ENCODE measurements at places on chromosomes 2 and 18.
A peak's percentile ranks its signal among the peaks of the same experiment; 100 is the strongest.

GRCh38 chr2:217127744-217128143 lies 267.9 kb upstream of the TNP1 start:
- DNase-seq, result no peak

GRCh38 chr2:172953970-172954852 lies 121.4 kb upstream of the MAP3K20 start:
- no peak for DNase-seq

- DNase-seq, result peak; percentile 13
These were observed 1118.7 kb downstream of the SUCLG1 start for GRCh38 chr2:83340424-83340823.

DNA sequence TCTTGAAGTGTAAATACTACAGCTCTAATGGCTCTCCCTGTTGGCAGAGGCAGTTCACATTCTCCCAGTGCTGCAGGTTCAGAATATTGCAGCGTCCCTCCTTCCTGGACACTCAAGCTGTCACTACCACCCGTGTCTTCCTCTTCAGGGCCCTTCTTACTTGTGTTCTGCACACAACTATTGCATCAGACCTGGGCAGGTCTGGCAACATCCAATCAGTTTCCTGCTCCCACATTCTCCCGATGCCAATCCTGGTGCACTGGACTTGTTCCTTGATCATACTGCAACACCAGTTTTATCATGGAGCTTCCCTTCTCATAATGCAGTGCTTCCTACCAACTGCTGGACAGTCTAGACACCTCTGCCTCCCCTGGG lies 161.5 kb downstream of the CAPN13 start:
- no peak for DNase-seq

GRCh38 chr2:237898057-237898414 lies 38.6 kb downstream of the RAMP1 start:
- DNase-seq, result peak; percentile 47

DNA sequence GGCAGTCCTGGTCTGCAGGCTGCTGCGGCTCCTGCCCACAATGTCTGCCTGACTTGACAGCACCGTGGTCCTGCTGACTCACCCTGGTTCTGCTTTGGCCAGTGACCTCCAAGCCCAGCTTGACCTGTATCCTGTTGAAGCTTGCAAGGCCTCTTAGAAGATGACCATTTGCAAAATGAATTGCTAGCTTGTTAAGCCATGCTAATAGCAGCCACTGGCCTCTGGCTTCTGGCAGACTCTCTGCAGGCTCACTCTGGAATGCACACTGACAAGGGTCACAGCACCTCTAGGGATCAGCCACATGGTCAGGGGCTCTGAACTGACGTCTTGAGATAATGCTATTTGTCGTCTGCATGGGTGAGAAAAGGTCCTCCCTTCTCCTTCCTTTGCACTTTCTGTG lies 25.9 kb downstream of the CNGA3 start:
- no peak for DNase-seq

DNA sequence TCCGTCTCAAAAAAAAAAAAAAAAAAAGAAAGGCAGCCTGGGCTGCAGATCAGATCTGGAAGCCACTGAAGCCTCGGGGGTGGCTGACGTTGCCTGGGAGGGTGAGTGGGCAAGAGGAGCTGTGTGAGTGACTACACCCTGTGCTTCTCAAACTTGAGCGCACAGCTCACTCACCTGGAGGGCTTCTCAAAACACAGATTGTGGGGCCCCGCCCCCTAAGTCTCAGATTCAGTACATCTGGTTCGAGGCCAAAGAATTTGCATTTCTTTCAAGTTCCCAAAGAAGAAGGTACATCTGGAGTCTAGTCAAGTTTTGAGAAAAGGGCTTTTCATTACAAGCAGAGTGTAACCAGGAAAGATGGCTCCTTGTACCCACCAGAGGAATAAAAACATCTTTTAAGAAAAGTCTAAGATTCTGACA lies 97.7 kb upstream of the CAB39 start:
- DNase-seq, result no peak

- no peak for DNase-seq
These were observed 135.3 kb downstream of the CTIF start for GRCh38 chr18:48673853-48674721.

DNA sequence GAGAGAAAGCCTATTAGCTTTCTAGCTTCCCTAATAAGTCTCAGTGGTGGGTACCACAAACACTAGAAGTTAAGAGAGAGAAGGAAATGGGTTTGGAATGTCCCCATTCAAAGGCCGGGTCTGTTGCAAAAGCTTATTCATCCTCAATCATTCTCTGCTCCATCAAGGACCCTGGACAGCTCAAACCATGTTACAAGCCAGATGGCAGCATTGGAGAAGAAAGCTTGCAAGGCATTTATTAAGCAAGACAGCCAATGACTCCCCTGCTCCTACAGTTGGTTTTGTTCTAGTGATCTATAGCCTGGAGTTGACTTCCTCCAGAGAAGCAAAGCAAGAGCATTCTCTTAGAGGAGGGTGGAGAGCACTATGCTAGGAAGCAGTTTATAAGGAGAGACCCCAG lies 86.9 kb upstream of the LMAN1 start:
- DNase-seq, result no peak

DNA sequence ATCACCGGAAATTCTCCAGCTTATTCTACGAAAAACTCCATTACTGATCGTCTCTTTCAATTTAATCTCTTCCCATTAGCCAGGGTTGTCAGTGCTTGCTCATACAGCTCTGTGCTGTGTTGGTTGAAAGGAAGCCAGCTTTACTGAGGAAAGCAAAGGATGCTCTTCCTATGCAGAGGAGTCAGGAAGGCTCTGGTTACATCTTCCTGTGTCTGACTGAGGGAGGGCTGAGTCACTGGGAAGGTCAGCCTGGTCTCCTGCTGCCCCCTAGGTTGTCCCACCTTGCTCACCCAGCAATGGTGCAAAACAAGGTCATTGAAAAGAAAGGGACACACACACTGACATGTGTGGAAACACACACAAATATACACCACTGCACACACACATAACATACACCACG lies 975.6 kb downstream of the DCDC2C start:
- no peak for DNase-seq
